ENCODE measurements at places on chromosomes 1 and 21.

- no peak for DNase-seq
These were observed 73.8 kb downstream of the MRPL37 start for GRCh38 chr1:54273795-54274163.

DNA sequence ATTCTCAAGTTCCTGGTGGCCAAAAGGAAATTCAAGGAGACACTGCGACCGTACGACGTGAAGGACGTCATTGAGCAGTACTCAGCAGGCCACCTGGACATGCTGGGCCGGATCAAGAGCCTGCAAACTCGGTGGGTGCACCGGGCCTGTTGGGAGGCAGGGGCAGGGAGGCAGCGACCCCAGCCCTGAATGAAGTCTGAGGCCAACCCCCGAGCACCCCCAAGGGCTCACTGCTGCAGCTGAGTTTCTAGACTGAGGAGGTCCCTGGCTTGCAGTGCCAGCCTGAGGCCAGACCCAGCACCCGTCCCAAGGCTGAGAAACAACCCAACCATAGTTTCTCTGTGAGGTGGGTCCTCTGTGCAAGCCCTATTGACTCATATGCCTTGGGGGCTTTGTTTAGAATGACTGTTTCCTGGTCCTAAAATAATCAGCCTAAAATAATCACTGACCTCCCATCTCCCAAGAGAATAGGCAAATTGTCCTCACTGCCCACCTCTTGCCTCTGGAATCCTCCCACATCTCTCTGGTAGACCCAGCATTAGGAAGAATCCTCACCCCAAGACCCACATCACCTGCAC, 27.1 kb downstream of the CITED4 start:
- no peak for DNase-seq

GRCh38 chr1:98693385-98693784, 31.9 kb downstream of the SNX7 start:
- DNase-seq: no peak

DNA sequence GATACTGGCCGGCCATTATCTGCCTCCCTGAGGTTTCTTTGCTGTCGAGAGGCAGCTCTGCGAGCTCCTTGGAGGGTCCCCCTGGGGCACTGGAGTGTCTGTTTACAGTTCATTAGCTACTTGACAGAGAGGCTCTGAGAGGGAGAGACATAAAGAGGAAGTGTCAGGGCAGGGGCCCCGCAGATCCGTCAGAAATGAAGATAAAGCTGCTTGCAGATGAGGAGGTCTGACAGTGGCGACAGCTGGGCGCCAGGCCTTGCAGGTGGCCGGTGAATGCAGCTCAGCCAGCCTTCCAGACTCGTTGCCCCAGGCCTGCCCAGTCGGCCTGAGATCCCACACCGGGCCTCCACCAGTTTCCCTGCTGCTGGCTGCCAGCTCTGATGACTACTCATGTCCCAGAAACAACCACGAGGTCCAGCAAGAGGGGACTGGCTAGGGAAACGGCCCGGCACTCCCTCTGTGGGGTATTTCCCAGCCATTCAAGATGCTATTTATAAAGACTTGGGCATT, 84.7 kb downstream of the DISP3 start:
- DNase-seq: peak; percentile 9

- DNase-seq: no peak
These were observed 244.5 kb downstream of the GPR52 start for GRCh38 chr1:174692313-174692712.

- no peak for DNase-seq
These were observed 609.1 kb downstream of the PTPRC start for GRCh38 chr1:199247891-199248290.

DNA sequence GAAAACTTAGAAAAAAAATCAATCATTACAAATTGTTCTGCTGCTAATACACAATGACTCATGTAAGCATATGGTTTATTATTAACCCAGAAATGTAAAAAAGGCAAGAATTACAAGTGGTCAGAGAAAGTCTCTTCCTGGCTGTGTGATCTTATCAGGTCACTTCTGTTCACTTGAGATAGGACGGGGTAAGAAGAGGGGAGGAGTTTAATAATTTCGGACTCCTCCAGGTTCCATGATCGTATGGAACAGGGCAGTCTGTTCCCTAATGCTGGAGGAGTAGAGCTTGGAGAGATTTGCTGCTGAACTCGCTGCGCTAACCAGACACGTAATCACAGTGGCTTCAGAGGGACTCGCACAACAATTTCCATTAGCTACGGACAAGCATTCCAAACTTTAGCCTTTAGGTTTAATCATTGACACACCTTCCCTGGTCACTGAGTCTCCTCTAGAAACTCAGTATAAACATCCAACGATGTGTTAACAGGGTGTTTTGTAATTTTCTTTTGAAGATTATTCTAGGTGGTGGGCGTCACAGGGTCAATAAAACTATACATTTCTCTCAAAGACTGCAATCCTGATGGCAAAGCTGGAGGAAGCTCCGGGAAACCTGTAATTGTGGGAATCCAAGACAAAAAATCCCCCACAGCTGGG, 1.3 kb downstream of the CRYZ start:
- DNase-seq: no peak

GRCh38 chr21:45470773-45471524, 66.0 kb downstream of the COL18A1 start:
- no peak for DNase-seq

DNA sequence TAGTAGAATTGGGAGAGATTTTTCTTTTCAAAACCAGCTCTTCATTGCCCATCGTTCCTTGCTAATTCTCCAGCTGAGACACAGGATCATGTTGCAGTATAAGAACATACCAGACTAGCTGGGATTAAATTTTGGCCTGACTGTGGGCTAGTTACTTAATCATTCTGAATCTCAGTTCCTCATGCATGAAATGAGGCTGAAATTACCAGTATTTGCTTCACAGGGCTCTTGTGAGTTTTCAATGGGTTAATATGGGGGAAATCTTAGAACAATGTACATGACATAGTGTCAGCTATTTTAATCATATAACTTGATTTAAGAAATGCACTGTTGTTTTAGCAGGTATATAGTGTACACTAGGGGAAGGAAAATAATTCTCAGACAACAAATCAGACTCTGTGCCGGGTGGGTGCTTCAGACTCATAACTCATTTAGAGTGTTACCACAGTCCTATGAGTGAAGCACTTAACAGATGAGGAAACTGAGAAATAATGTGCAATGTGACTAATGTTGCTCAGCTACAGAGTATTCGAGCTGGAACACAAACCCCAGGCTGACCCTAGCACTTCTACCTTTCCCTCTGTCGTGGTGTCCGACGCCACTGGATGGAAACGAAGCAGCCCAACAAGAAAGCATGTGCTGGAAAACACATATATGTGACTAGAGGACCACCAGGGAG, 137.6 kb upstream of the SGIP1 start:
- no peak for DNase-seq

DNA sequence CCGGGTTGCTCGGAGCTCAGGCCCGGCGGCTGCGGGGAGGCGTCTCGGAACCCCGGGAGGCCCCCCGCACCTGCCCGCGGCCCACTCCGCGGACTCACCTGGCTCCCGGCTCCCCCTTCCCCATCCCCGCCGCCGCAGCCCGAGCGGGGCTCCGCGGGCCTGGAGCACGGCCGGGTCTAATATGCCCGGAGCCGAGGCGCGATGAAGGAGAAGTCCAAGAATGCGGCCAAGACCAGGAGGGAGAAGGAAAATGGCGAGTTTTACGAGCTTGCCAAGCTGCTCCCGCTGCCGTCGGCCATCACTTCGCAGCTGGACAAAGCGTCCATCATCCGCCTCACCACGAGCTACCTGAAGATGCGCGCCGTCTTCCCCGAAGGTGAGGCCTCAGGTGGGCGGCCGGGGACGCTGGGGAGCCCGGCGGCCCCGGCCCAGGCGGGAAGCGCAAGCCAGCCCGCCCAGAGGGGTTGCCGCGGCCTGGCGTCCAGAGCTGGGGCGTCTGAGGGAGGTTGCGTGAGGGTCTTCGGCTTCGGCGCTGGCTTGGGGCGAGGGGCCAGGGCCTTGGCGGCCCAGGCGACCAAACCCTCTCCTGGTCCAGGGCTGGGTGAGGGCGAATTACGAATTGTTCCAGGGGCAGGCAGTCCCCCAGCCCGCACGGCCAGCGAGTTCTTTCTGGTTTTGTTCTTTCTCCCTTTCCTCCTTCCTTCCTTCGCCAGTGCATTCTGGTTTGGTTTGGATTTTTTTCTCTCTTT, 805 bp downstream of the SIM2 start:
- no peak for DNase-seq

- no peak for DNase-seq
These were observed 15.9 kb upstream of the PPP2R5A start for GRCh38 chr1:212269306-212269705.

DNA sequence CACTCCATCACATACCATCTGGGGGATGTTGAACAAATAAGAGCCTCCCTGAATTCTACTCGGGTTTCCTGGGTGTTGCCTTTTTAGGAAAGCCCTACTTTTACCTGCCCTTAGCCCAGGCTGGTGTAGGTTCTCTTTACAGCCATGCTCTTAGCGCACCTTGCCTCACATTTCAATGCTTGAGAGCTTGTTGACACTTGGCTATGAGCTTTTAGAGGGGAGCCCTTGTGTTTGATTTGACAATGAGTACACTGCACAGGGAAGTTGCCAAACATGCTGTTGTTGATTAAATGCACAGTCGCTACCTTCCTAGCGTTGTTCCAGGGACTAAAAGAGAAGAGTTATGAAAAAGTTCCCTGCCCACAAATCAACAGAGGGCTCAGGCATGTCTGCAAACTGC, 103.8 kb downstream of the TRABD2B start:
- no peak for DNase-seq

DNA sequence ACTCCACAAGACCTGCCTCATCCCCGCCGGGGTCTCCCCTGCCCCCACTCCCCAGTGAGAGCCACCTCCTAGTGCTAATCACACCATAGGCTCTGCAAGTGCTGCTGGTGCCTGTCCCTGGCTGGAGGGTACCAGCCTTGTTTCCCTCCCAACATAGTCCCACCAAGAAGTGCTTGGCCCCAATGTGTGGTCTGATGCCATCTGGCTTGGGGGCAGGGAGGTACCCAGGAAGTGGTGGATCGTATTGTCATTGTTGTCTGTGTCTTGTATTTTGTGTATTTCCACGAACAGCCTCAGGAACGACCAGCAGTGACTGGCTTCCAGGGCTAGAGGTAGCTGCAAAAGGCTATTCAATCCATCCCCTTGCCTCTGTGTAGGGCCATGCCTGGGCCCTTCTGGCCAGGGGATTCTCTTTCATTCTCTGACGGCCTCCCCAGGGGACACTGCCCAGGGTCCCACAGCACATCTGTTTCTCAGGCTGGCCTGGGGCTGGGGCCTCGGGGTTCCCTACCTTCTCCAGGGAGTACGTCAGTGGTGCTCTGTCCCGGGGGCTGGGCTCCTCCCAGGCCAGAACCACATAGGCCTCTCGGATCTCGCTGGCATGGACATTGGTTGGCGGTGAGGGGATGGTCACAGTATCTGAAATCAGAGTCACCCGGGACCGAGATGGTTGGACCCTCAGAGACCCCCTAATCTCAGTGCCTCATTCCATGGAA, 22.8 kb downstream of the MYOM3 start:
- DNase-seq: no peak

DNA sequence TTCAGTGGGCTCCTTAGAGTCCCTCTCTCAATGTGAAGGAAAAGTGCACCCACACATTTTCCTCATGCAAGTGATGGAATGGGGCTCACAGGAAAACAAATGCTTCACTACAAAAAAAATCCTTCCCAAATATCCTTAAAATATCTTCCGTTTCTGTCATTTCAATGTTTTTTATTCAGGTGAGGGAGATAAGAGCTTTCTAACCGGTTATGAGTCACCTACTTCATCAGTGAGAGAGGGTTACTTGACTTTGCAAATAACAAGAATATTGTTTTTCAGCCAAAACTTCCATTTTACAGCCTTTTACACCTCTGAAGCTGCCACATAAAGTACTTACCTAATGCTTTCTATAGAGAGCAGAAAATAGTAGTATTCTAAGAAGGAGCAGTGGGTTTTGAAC, 98.3 kb upstream of the CD55 start:
- DNase-seq: no peak

DNA sequence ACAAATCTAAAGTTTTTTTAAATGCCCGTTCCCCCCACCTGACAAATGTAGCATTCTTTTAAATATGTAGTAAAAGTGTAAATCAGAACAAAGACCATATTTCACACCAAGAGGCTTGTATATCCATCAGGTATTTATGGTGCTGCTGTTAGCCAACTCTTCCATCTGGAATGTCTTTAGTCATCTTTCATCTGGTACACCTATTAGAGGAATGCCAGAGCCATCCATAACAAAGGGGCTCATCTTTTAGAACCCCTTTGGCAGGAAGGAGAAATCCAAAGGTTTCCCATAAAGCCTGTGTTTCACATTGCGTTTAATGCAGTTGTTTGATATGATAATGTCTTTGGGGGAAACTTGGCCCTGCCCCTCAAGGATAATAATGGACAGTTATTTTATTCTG, 79.3 kb upstream of the C1orf87 start:
- DNase-seq: no peak

- peak; percentile 47 for DNase-seq
These were observed 809 bp downstream of the SYT11 start for GRCh38 chr1:155859881-155860871.

GRCh38 chr1:171828794-171829193, 12.5 kb upstream of the DNM3 start:
- no peak for DNase-seq

- no peak for DNase-seq
These were observed 2.8 kb upstream of the HAPLN2 start for GRCh38 chr1:156616463-156616862.

DNA sequence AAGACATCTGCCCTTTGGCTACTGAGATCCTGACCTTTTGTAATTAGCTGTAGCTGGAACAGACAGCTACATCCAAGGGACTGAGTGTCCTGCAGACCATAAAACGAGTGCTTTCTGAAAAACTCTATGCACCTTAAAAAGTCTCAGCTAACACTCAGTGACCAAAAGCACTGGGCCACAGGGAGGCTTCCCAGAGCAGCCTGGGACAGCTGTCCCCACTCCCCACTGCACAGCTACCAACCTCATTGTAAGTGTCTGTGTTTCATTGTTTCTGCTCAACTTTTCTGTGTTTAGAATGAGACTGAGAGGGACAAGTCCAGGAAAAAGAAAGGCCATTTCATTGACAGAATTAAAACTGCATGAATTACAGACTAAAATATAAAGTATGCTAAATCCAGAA, 80.7 kb downstream of the SMYD2 start:
- DNase-seq: no peak

All from GM18507 (cell line).